ENCODE measurements at places on chromosomes 3 and 15.
A peak's percentile ranks its signal among the peaks of the same experiment; 100 is the strongest.

GRCh38 chr15:80825361-80826030, 46.3 kb downstream of the CEMIP start:
- no peak for DNase-seq

DNA sequence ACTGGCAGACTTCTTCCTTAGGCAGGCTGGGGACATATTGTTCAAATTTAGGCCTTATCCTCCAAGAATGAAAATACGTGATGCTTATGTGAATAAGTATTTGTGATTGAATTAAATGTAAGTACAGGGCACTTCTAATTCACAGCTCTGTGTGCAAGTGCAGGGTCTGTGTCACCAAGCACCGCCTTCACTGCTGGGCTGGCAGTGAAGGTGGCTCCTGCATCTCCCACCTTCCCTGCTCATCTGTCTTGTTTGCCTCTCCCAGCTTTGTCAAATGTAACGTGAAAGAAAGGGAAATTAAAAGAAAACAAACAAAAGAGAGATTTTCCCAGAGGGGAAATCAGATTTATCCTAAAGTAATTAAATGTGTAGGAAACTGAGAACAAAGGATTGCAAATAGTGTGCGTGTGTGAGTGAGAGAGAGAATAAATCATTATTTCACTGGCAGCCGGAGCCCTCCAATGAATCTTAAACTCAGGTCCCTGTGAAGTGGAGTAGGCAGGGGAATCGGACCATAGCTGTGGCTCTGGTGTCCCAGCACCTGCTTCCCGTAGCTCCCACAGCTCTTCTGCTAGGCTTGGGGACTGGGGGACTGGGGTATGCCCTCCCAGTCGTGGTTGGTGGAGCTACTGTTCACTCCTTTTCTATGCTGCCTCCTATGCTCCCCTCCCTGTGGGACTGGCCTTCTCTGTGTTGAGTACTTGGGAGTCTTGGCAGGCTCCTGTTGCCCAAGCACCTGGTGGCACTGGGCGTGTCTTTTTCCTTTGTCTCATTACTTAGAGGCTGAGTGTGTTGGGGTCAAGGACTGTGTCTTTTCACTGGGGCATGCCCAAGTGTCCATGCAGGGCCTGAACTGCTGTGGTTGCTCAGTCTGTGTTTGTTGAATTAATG, 222.2 kb downstream of the EPHB1 start:
- DNase-seq = no peak

DNA sequence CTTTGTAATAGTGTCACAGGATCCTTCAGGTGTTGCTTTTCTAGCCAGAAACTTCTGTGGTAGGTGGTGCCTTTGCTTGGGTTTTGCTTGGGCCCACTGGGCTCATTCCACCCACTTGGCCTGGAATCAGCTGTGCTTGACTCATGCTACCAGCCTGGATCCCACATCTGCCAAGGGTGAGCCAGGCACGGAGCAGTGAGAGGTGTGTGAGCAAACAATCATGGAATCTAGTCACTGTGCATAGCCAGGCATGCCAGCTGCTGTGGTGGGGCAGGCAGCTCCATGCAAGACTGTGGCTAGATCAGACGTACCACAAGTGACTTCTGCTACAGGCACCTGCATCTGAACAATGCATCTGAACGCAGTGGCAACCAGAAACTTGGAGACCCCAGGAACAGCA, 275.9 kb downstream of the UBE2E2 start:
- DNase-seq = no peak

GRCh38 chr15:27681038-27681437, 418.1 kb downstream of the OCA2 start:
- peak; percentile 38 for DNase-seq

Data from liver (tissue), 10 donors.